Thoracic aorta (tissue), 2 donors: ENCODE measurements at places on chromosomes 1 and 21.

- no peak for DNase-seq
Observed at GRCh38 chr21:16605597-16605996, 875.8 kb downstream of the USP25 start.

GRCh38 chr1:216641669-216642460 lies 81.4 kb downstream of the ESRRG start:
- DNase-seq, result no peak

- DNase-seq, result no peak
Observed at GRCh38 chr1:23745515-23745914, 2.2 kb downstream of the ELOA start.

- DNase-seq, result no peak
Observed at GRCh38 chr1:15867288-15867687, 19.8 kb downstream of the SPEN start.

DNA sequence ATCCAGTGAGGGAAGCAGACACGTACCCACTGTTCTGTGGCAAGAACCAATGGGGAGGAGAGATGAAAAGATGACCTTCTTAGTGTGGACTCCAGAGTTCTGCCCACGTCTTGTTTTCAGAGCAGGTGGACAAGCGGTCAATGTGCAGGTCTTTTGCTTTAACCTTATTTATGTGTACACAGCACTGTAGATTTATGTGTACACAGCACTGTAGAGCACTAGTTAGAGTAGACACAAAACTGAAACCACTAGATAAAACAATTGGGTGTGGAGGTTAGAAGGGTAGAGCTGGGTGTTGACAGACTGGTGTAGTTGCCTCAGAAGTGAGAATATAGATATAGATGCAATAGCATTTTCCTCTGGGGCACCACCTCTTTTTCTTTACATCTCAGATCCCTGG lies 150.0 kb downstream of the MAGI3 start:
- DNase-seq, result no peak

GRCh38 chr1:234638832-234639799 lies 29.1 kb upstream of the IRF2BP2 start:
- no peak for DNase-seq

DNA sequence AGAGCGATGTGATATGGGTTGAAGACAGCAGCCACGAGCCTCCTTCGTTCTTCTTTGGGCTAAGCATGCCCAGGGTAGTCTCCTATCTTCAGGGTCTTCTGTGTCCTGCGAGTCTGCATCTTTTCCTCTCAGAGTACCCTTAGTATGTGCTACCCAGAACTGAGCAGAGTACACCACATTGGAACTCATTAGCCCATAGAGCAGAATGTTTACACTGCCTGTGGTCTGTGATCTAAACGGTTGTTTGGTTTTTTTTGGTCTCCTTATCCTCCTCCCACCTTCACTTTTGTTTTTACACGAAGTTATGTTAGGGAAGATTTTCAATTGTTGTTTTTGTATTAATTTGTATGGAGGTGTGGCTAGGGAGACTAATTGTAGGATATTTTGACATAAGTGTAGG lies 126.4 kb downstream of the NEK7 start:
- DNase-seq, result no peak

DNA sequence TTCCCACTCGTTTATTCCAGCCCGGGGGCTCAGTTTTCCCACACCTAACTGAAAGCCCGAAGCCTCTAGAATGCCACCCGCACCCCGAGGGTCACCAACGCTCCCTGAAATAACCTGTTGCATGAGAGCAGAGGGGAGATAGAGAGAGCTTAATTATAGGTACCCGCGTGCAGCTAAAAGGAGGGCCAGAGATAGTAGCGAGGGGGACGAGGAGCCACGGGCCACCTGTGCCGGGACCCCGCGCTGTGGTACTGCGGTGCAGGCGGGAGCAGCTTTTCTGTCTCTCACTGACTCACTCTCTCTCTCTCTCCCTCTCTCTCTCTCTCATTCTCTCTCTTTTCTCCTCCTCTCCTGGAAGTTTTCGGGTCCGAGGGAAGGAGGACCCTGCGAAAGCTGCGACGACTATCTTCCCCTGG lies 716 bp downstream of the OLIG2 start:
- DNase-seq, result no peak

- no peak for DNase-seq
Observed at GRCh38 chr1:109764561-109765482, 1.1 kb upstream of the EPS8L3 start.

- DNase-seq, result no peak
Observed at GRCh38 chr1:78519446-78519845, 28.7 kb downstream of the PTGFR start.

DNA sequence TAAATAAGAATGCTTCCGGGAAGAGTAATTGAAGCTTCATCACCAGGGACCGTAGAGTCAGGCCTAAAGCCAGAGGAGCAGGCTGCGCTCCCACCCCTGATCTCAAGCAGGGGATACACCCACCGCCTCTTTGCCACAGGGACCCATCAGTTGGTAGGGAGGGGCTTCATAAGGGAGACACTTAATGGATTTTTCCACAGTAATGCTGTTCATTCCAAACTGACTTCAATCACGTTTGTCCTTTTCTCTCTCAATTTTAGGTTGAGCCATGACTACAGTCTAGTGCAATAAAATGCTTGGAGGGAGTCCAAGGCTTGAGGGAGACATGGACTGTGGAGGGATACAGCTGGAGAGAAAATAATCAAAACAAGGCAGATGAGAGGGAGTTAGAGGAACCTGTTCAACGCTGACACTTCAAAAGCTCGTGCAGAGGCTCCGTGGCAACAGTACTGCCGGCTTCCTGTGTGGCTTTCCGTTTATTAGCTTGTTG lies 111.5 kb downstream of the SEC16B start:
- DNase-seq, result no peak

- no peak for DNase-seq
Observed at GRCh38 chr21:46322351-46323226, 1.1 kb downstream of the C21orf58 start.

DNA sequence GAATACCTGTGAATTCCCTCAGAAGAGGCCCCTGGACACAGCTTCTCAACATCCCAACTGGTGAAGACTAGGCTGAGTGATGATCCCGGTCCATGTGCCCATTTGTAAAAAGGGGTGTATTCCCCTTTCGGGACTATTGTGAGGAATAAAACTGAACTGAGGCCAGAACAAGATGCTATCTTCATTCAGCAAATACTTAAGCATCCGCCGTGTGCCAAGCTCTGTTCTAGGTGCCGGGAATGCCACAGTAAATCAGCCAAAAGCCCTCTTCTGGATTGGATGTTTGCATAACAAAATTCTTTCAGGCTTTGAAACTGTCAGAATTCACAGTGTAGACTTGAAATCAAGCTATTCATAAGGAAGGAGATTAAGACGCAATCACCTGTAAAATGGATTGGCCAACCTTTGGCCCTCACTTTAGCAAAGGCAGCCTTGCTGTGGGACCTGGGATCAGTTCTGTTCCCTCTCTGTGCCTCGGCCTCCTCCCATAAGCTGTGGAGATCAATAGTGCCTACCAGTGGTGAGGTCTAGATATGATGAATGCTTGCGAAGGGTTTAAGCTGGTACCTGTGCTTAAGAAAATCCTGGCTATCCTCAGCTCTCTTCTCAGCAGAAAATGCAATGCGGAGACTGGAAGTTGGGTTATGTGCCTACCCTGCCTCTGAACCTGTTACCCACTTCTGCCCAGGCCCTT lies 1.8 kb downstream of the ALPL start:
- DNase-seq, result no peak

DNA sequence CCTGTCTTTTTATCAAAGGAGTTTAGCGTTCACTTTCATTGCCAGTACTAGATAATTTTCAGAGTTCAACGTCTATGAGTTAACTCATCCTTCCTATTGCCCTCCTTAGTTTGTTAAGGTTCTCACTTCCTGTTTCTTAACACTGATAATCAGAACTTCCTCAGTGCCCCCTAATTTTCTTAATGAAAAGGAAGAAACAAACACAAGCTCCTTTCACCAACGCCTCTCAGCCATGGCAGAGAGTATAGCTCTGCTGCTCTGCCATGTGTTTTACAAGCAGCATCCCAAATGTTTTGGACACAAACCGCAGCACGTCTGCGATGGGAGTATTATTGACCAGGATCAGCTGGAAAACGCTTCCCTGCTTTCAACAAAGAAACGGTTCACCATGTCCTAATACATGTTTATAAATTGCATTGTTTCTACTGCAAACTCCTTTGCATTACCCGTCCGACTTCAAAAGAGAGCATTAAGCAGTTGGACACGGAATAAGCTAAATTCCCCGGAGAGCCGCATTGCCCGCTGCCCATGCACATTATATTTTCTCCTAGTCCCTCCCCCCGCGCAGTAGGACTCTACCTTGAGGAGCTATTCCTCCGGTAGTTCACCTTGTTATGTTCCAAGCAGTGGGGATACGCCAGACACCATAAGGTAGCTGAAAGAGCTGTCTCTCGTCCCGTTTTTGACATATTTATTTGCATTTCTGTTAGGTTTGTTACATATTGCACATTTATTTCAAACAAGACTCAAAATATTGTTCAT lies 561 bp downstream of the OLFM3 start:
- no peak for DNase-seq

- DNase-seq, result no peak
Observed at GRCh38 chr1:245177071-245177900, 22.5 kb downstream of the KIF26B start.

DNA sequence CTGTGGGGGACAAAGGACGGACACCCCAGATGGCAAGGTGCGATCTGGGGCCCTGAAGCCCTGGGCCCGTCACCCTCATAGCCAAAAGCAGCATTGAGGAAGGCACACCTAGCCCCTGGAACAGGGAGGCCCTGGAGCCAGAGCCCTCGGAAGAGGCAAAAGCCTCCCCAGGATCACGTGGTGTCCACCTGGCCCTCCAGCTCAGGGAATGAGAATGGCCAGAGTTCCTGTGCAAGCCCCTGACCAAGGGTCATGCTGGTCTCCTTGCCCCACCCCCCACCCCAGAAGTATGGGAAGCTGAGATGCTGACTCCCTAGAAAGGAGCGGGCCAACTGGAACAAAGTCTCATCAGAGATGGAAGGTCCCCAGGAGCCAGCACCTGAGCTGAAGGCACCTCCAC lies 1.0 kb upstream of the PDZK1IP1 start:
- DNase-seq, result no peak

DNA sequence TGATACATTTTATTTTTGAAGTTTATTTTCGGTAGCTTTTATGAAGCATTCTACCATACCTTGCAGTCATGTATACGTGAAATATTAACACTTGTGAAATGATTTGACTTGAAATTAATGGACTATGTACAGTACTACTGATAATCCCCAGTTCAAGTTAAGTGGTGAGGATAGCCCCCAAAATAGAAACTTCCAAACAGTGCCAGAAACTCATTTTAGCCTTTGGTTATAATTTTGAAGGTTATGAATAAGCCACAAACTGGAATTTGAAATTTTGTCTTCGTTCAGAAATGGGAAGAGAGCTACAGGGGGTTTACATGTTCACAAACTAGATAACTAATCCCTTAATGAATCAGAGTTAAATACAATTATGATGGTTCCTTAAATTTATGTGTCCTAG lies 1.5 kb upstream of the HNRNPU start:
- DNase-seq, result no peak

DNA sequence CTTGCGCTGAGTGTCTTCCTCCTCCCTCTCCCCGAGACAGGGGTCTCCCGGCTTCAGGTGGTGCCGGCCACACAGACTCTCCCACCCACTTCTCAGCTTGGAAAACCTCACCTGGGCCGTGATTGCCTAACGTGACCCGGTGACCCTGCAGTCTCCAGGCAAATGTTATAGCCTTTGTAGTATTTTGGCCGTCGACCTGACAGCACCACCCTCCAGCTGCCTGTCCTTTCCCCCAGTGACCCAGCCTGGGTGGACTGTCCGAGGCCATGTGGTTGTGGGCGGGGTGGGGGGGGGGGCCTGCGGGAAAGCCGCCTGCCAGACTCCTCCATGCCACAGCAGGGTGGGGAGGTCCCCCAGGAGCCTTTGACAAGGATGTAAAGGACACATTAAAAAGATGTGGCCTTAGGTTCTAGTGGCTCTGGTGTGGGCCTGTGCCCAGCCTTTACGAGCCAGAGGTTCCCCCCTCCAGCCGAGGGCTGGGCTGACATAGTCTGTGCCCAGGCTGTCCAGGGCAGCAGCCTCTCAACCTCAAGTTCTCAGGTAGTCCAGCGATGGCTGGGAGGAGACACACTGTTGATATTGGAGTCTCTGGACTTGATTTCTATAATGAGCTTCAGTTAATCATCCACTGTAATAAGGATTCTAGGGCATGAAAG lies 8.1 kb downstream of the TOR3A start:
- no peak for DNase-seq

DNA sequence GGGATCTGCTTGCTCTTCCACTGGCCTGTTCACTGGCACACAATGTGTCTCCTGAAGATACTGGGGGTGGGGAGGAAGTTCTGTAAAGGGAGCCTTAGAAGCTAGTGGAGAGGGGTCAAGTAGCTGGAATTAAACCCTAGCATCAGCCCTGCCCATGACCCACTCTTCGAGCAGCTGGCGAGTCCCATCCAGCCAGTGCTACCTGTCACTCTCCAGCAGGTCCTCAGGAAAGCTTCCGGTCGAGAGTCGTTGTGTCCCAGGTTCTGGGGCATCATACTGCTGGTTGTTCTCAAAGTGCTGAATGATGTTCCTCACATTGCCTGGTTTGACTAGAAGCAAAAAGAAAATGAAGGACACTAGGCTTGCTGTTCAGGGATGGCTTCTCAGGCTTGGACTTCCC lies 30.9 kb downstream of the LRRC71 start:
- DNase-seq, result no peak

GRCh38 chr1:226461087-226461486 lies 53.2 kb upstream of the PARP1 start:
- DNase-seq, result no peak

DNA sequence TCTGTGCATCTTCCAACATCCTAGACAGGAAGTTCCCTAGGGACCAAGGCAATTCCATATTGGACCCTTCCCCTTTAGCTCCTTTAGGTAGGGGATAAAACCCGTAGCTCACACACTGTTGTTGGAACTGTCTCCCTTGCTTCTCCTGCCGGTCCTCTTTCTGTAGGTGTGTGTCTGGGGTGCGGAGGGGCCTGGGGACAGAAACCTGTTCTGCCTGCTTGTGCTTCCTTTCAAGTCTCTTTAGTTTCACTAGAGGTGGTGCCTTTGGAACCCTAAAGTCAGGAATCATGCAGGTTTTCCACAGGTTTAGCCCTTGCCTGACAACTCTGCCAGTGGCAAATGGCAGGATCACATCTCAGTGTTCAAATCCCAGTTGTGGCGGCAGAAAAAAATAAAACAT lies 74.6 kb upstream of the PTGFRN start:
- DNase-seq, result no peak
